ENCODE measurements at places on chromosomes 4 and X.

DNA sequence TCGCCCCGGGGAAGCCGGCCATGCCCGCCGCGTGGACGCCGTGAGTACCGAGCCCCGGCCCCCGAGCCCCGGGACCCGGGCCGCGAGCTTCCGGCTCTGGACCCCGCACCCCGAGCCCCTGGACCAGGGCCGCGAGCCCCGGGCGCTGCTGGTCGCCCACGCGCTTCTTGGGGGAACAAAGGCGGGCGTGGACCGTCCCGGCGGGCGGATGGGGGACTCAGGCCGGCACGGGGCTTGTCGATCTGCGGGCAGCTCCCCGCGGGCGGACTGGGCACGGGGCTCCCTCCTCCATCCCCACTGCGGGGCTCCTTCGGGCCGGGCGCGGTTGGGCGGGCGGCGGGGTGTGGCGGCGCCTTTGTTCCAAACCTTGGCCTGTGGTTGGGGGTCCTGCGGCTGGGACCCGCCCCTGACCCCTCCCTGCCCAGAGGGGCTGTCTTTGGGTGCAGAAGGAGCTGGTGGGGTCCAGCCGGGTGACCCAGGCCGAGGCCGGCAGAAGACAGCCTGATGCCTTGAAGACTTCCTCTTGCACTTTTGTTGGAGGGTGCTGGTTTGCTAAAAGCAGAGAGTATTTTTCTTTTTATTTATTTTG, 25.2 kb upstream of the ADD1 start:
- DNase-seq: no peak

GRCh38 chr4:112329672-112330375, 32.7 kb downstream of the ALPK1 start:
- DNase-seq: no peak

GRCh38 chr4:74665346-74665745, 129.0 kb downstream of the BTC start:
- DNase-seq: no peak

- DNase-seq: no peak
Observed at GRCh38 chr4:139890816-139891215, 225.2 kb downstream of the MGST2 start.

DNA sequence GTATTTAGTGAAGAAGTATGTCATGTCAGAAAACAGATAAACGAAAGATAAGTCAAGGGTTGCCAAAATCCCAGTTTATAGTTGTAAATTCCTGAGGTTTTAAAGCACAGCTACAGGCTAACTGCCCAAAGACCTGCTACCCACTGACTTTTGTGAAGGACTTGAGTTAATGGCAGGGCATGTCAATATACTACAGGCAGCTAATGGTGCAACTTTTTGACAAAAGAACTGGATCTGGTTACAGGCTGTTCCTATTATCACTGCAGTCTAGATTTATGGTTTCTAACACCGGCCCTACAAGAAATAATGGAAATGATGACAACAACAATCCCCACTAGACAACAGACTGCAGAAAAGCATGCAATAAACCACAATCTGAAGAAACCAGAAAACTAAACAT, 6.4 kb downstream of the SCML2 start:
- no peak for DNase-seq

DNA sequence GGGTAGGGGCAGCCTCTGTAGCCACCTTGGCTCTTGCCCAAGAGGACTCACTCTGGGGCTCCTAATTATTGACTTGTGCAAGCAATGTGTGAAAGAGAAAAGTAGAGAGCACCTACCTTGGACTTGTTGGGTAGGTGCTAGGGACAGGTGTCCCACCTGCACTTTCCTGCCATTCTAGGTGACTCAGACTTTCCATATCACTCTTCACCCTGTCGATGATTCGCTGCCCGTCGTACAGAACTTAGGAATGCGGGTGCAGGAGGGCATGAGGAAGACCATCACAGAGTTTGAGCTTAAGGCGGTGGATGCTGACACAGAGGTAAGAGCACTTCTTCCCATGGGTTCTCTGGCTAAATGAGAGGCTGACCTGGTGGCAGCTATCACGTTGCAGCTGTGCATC, 87.3 kb upstream of the ANXA3 start:
- no peak for DNase-seq

- DNase-seq: no peak
Observed at GRCh38 chr4:138097912-138098600, 144.1 kb downstream of the SLC7A11 start.

- no peak for DNase-seq
Observed at GRCh38 chr4:76804096-76804495, 93.8 kb downstream of the SOWAHB start.

DNA sequence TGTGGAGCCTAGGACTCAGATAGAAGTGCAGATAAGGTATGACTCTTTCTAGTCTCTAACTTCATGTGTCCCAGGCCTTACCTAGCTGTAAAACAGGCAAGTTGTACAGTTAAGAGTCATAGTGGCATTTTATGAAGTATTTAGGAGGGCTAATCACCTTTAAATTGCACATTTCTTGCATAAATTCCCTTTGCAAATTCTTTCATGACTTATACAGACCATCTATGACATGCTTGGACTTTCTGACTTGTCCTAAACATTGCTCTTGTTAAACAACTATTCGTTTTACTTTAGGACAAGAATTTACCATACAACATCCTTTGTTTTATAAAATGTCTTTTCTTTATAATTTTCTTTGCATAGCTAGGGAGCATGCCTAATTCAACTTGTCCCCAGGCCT, 7.8 kb upstream of the RRAGB start:
- no peak for DNase-seq

DNA sequence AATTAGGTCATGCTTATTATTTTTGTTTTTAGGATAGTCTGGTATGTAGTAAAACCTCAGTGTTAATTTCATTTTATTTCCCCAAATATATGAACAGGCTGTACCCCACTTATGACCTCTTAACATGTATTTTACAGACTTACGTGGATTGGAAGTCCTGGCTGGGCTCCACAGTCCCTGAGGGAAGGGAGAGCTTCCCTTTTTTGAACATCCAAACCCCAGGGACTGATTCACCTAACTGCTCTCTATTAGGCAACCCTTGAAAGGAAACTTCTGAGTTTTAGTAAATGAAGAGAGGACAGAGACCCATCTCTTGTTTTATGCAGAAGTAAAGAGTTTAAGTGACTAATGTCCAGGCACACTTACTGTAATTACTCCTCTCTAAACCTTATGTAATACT, 233.1 kb upstream of the SPRY1 start:
- no peak for DNase-seq

DNA sequence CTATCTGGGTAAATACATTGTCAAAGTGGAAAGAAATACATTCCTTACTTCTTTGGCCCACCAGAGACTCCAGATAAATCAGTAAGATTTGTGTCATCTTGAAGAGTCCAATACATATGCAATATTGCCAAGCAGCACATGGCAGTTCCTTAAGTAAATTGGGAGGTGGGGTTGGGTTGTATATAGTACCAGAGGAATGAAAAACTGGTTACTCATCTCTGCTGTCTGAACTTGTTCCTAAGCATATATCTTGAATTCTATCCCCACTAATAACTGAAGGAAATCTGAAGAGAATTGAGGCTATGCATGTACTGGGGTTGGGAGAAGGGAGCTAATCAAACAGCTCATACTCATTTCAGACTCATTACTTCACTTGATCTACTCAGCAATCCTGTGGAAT, 14.8 kb downstream of the TCEAL8 start:
- no peak for DNase-seq

DNA sequence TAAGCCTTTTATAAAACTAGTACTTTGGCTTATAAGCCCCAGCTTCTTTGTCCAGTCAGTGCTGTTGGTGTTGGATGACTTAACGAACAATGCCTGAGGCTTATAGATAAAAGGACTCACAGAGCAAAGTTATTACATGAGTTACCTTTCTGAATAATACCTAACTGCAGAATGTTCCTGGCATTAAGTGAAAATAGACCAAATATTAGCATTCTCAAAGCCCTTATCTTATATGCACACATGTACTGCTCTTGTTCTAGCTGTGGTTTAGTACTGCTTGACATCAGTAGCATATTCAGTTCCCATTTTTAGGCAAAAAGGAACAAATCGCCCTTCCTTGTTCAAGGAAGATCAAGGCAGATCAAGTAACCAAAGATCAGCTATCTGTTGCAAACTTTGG, 131.6 kb downstream of the ZNF330 start:
- DNase-seq: no peak

DNA sequence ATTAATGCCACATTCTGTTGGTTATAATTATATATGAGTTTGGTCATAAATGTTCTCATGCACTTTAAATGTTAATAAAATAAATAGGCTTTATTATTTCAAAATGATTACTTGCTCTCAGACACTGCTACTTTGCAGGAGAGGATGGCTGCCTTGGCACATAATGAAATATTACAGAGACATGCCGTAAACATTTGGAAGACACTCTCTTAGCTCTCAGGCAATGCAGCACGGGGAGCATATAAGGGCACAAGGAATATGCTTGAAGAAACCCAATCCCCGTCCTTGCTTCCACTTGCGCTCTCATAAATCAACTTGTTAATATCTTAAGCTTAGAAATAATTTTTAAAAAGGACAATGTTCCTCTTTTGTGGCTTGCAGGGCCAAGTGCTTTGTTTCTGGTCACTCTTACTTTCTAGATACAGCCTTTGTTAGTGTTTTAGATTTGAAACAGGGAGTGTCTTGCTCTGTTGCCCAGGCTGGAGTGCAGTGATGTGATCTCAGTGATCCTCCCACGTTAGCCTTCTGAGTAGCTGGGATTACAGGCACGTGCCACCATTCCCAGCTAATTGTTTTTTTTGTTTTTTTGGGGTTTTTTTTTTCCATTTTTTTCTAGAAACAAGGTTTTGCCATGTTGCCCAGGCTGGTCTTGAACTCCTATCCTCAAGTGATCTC, 445.0 kb downstream of the SPRY1 start:
- no peak for DNase-seq

GRCh38 chrX:100615005-100615404, 21.6 kb downstream of the TSPAN6 start:
- no peak for DNase-seq

- DNase-seq: no peak
Observed at GRCh38 chrX:43743100-43743822, 87.2 kb downstream of the MAOA start.

DNA sequence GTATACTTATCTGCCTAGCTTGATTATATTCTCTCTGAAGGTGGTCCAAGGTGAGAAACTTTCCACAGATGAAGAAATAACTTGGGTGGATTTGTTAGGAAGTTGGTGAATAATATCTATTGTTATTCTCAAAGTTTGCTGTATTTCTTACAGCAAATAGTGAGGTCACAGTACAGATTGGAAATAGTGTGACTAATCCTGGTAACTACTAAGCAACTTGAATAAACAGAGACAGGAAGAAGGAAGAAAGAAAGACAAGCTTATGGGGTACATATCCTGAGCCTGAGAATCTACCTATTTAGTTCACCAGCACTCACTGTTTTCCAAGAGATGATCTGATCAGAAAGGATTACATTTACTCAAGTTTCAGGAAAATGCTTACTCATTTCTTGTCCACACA, 1416.1 kb downstream of the RPA4 start:
- DNase-seq: no peak

DNA sequence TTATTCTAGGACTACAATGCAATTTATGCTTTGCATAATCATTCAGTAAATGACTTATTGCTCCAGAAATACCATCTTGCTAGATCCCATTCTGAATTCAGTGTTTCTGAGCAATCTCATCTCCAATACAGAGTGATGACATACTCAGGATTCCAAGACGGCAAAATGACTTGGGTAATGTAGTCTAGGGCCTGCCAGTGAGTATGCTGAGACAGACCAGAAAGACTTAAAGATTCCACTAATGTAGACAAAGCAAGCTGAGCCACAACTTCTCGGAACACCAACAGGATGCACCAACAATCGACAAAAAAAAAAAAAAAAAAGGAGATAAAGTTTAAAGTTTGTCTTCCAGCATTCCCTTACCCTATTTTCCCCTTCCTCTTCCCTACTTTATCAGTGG, 919 bp upstream of the SEC24B start:
- DNase-seq: no peak

- DNase-seq: no peak
Observed at GRCh38 chr4:70721747-70722146, at the start of gene RUFY3. Gene RUFY3, plus strand, starts transcription at chr4:70721964. Its CDS starts 610 bp downstream, at chr4:70722574.

DNA sequence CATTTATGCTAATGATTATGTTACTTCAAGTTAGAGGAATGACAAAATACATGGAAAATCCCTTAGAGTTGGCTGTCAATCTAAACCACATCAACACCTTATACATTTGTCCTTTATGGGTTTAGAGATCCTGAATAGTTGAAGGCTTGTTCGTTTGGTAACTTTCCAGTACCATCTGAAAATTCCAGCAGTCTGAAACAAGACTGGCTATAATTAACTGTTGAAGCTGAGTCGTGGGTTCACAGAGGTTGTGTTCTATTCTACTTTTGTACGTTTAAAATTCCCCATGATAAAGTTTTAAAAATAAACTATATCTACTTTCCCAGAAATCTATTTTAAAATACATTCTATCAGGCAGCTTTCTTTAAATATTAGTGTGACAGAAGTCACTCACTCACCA, 73.0 kb downstream of the USP46 start:
- no peak for DNase-seq

GRCh38 chr4:104351706-104352105, 143.0 kb downstream of the CXXC4 start:
- no peak for DNase-seq

Data from CD4-positive, alpha-beta T cell treated with Interleukin-15 for 4 hours (primary cell).